ENCODE measurements at places on chromosomes 2 and 18.

- no peak for DNase-seq
Observed at GRCh38 chr2:216192931-216193330, 83.8 kb downstream of the XRCC5 start.

DNA sequence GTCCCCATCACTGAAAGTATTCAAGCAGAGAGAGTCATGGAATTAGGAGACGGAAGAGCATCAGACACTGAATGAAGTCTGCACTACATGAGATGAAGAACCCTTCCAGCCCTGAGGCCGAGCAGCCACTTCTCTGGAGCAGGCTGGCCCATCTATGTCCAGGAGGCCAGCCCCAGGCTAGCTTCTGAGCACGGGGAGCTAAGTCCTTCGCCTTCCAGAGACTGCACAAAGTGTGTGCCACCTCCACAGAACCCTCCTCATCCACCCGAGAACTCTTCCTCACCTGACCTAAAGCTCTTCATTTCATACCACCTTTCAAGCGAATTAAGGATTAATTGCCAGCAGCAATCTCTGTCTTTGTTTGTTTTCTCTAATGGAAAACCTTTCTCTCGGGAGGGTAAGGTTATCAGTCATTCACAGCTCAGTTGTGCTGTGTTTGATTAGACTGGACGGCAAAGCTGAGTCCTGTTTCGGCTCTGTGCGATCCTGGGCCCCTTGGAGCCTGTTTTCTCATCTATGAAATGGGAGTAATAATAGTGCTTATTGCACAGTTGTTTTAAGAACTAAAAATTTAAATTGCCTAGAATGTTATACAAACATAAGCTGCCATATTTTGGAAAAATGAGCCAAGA lies 38.0 kb downstream of the SCTR start:
- no peak for DNase-seq

DNA sequence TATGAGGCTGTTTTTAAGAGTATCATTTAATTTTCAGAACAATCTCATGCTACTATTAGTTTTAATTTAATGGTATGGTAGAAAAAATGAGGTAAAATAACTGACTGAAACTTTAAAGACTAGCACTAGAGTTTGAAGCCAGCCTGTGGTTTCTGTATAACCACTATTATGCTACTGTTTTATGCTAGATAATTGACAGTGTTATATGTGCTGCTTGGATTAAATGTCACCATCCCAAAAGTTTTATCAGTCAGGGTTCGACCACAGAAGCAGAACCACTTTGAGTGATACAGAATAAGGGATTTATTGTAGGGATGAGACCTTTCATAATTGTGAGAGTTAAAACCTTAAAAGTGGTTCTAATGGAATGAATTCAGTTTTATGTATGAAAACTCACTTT lies 271.6 kb downstream of the PTGR3 start:
- DNase-seq: no peak

DNA sequence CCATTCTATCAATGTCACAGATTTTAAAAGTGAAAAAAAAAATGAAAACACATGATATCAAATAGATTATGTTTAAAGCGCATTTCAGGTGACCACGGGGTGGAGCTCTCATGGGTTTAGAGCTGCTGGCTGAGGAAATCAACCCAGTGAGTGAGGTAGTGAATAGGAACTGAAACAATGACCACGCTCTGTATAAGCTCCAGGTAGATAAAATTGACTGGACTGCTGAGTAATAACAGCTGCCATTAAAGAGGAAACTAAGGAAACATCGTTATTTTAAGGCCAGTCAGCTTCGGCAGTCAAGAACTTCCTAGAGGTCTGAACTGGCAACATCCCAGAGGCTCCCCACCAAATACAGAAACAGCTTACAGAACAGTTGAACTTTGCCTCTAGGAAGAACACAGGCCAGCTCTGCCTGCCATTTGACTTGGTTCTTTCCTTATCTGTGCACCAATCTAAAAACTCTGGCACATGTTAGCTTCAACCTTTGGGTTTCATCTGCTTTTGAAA lies 185.9 kb downstream of the PDE1A start:
- peak; percentile 23 for DNase-seq
